ENCODE measurements at places on chromosomes 12 and 14.

- no peak for DNase-seq
Observed at GRCh38 chr14:87863047-87863446, 129.9 kb downstream of the GALC start.

GRCh38 chr12:7269273-7269672 is 34.6 kb upstream of the ACSM4 start:
- DNase-seq = no peak

- no peak for DNase-seq
Observed at GRCh38 chr12:82089369-82090121, 268.6 kb downstream of the CCDC59 start.

DNA sequence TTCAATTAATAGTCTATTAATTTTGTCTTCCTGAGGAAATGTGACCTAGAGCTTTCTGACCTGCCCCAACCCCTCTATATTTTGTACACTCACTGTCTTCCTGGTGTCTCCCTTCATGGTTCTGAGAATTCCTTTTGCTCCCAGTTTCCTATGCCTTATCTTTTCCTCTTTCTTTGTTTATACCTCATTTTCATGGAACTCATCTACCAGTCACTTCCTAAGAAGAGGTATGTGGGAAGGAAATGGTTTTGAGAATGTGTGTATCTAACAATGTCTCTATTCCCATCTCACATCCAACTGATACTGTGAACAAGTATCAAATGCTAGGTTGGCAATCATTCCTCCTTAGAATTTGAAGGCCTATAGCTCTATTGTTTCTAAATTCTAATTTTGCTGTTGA is 245.1 kb upstream of the EGLN3 start:
- DNase-seq = no peak

DNA sequence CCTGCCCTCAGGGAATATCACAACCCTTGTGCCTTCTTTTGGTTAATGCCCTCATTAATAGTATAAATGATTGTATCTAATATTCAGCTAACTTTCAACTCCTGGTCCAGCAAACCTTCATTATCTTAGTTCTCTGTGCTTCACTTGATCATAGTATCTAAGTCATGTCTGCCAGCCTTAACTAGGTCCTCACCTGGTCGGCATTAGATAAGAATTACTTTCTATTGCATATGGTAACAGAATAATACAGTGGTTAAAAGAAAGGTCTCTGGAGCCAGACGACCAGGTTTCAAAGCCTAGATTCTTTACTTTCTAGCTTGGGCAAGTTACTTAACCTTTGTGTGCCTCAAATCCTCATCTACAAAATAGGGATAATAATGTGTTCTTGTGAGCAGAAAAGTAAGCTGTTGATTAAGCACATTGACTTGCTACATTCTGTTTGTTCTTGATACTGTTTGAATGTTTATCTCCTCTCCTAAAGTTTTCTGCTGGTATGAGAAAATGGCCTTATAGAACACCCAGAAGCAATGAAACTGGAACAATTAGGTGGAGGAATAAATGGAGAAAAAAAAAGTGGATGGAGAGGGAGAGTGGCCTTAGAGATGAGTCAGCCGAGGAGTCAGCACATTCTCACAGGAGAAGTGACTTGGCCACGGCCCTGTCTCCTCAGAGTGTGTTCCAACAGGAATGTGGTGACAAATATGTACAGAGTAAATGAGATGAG is 176.1 kb downstream of the SLC25A21 start:
- DNase-seq = no peak

DNA sequence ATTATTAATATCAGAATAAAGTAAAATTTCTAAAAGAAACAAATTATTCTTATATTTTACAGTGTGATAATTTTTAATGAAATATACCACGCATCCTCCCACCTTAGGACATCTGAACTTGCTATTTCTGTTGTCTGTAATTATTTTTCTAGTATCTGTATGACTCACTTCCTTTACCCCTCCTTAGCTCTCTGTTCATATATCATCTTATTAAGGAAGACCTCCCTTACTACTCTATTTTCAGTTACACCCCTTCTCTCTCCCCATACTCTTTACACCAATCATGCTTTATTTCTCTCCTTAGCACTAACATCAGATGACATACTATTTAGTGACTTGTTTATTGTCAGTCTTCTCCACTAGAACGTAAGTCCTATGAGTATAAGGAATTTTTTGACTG is 34.2 kb upstream of the C12orf50 start:
- no peak for DNase-seq

- DNase-seq = no peak
Observed at GRCh38 chr12:91380631-91381030, 198.0 kb upstream of the DCN start.

DNA sequence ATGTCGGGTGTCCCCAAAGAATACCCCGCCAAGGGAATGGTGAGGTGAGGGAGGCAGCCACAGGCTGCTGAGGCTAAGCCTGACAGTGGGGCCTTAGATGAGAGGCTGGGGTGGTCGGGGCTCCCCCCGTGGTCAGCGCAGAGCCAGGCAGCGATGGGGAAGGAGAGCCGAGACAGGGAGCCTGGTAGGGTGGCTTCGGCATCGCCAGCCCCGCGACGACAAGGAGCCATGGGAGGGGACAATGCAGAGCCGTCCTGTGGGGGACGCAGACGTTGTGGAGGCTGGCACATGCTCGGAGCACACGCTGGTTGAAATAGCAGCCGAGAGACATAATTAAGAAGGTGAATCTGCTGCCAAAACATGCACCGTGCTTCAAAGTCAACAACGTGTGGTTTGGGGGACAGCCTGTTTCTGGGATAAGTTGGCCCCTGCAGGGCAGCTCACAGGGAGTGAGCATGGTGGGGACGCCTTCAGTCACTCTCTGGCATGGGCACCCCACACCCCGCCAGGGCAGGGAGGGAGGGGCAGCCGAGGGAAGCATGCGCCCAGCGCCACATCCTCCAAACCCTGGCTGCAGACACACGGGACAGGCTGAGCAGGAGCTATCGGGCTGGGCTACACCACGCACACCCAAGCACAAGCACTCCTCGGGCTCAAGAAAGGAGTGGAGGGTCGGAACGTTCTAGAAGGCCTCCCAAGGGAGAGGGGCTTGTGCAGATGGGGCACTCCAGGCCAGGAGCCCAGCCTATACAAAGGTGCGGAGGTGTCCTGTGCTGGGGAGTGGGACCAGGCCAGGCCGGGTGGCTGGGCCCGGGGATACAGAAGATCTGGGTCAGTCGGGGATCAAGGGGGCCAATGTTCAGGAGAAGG is 66.6 kb upstream of the C14orf180 start:
- no peak for DNase-seq

DNA sequence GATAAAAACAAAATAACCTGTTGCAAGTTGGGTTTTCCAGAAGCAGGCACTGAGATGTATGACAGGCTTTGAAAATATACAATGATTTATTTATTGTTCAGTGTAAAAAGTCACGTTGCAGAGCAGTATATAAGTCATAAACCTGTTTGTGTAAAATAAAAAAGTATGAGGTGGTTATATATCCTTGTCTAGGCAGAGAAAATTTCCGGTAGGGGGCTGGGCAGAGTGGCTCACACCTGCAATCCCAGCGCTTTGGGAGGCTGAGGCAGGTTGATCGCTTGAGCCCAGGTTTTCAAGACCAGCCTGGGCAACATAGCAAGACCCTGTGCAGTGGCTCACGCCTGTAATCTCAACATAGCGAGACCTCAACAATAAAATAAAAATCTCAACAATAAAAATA is 16.2 kb upstream of the PPP1CC start:
- DNase-seq = no peak

DNA sequence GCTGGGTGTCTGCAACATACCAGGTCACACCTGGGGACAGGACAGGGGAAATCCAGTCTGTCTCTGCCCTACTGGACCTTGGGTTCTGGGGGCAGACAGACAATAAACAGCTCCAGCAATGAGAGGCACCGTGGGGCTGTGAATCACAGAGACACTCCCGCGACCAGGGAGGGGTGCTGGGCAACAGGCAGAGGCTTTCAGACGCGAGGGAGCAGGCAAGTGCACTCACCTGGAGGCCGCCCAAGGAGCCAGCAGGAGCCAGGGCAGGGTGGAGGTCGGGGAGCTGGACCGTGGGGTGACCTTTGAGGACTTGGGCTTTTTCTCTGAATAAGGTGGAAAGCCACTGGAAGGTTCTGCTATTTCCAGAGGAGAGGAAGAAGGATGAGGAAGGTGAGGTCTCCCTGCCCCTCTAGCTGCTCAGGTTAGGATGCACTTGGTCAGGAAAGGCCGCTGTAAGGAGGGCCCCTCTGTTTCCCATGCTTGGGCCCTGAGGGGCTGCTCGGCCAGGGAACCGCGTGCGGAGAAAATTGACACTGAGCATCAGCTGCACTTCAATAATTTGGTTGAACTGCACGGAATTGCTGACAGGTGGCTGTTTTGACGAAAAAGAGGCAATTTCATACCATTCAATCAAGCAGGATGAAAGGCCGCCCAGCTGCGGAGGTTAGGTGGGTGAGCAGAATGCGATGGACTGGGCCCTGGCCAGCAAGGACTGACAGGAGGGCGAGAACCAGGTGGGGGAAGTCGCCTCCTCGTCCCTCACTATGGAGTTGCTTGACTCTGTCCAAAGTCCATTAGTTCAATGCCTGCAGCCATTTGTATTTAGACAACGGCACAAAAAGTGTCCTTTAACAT is 42.2 kb downstream of the JAG2 start:
- no peak for DNase-seq

DNA sequence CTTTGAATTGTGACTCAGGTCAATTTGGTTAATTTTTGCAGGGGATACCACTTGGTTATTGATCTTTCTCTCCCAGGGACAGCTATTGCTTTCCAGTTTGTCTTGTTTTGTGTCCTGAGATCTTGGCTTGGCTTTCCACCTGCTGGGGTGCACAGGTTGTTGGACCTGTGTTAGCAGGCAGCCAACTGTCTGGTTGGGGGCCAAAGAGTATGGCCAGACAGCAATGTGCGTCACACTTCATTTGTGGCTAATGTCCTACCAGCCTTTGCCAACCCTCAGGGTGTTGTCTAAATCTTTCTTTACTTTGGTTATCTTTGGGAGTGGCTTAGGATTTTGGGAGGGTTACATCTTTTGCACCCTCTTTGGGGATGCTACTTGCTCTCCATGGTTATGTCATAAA is 494.9 kb upstream of the ATP2B1 start:
- DNase-seq = no peak

DNA sequence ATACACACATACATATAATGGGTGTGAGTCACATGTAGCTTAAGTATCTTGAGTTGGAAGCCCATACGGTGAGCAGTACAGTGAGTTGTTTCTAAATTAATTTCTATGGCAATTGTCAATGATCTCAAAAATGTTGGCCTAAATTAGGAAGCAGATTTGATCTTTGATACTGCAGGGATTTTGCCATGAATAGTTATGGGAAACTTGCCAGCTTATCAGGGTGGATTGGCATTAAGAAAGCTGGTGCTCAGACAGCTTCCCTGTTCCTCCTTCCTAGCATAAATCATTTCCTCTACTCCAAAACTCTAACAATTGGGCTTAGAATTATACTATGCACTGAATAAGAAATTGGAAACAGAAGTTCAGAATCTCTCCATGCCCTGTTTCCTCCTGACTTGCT is 150.9 kb upstream of the FRMD6 start:
- no peak for DNase-seq

DNA sequence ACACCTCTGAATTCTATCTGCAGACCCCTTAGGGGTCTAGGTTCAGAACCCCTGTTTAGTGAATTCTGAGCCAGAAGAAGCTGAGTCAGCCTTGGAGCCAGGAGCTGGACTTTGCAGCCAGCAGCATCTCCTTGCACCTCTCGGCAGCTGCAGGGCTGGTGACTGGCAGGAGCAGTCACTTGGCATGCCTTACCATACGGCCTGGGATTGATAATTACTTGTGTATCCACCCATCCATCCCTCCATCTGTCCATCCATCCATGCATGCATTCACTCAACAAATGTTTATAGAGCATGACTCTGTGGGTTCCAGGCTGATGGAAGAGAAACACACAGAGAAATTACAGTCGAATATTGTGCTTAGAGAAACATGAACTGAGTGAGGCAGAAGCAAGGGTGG is 67.5 kb upstream of the PRIMA1 start:
- DNase-seq = no peak

- DNase-seq = no peak
Observed at GRCh38 chr12:94952325-94952724, 51.2 kb downstream of the NDUFA12 start.

GRCh38 chr12:14545144-14546124 is 22.2 kb downstream of the PLBD1 start:
- DNase-seq = no peak

DNA sequence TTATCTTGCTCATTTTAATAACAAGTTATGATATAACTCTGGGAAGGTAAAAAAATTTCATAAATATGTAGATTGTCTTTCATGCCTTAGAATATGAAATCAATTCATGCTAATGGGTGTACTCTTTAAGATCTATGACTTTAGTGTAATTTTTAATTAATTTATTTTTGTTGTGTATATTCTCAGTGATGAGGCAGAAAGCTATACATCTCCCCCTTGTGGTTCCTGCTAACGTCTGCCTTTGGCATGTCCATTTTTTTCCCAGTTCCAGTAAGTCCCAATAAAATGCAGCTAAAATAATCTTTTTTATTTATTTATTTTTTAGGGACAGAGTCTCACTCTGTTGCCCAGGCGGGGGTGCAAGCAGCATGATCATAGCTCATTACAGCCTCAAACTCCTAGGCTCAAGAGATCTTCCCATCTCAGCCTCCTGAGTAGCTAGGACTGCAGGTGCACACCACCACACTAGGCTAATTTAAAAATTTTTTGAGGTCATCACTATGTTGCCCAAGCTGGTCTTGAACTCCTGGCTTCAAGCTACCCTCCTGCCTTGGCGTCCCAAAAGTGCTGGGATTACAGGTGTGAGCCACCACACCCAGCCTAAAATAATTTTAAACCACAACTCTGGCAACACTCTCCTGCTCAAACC is 3.3 kb upstream of the CHURC1 start:
- peak; percentile 6 for DNase-seq

GRCh38 chr12:72485017-72485701 is 213.0 kb downstream of the TRHDE start:
- DNase-seq = no peak
